AG08395 (cell line): ENCODE measurements at places on chromosomes 11 and 22.

- peak; percentile 61 for DNase-seq
These were observed 16.4 kb upstream of the SCGB1A1 start for GRCh38 chr11:62402226-62402959.

DNA sequence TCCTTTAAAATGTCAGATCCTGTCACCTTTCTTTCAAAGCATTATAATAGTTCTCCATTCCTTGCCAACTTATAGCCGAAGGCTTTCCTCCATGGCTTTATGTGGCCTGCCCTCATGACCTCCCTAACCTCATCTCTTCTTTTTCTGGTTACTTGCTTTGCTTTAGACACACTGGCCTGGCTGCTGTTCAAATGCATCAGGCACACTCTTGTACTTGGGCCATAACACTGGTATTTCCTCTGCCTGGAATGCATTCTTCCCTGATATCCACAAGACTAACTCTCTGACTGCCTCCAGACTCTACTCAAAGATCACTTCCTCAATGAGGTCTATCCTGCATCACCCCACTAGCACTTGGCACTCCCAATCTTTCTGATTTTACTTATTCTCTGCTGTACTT is 710.3 kb downstream of the KCNA4 start:
- peak; percentile 81 for DNase-seq

DNA sequence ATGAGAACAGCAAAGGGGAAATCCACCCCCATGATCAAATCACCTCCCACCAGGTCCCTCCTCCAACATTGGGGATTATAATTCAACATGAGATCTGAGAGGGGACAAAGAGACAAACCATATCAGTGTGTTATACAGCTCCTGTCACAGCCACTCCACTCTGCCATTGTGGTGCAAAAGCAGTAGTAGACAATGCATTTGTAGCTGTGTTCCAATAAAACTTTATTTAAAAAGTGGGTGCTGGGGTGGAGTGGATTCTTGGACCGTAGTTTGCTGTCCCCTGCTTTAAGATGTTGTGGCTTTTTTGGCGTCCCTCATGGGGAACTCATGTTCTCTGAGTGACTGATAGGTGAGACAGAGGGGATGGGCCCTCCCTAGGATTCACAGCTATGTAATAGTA is 399.1 kb downstream of the SOX6 start:
- DNase-seq, result no peak

DNA sequence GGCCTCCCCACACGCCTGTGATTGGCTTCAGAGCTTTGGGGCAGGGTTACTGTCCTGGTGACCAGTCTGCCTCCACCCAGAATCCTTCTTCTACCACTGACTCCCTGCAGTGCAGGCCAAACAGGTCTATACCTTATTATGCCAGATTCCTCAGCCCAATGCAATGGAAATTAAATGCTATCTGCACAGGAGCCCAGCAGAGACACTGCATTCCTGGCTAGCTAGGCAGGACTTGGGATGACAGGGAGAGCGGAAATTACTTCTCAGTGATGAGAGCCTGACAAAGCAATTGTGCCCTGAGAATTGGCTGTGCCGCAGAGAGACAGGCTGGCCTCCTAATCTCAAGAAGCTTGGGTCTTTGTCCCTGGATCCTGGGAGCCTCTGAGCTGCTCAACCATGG is 143.8 kb upstream of the NCAM1 start:
- DNase-seq, result no peak

DNA sequence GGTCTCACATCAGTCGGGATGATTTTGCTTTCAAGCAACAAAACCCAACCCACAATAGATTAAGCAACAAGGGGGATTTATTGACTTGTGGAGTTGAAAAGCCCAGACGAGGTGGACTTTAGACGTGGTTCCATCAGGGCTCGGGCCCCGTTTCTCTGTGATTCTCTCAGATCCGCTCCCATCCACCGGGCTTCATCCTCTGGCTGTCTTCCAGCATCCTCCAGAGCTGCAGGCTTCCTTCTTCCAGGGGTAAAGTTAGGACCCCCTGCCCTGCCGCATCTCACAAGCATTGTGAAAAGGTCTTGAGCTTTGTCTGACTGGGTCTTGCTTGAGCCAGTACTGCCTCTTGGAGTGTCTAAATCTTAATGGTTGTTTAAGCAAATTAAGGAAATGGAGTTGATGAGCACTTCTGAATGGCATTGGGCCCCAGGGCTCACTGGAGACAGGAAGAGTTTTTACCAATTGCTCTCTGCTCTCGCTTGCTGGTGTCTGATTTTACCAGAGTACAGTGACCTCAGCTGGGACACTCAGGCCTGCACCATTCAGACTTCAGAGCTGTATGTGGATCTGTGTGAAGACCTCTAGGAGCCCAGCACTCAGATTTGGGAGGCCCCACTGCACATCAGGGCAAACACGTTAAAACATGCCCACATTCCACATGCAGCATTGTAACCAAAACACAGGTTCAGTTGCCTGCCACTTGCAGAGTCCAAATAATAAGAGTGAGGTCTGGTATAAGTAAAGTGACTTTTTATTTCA is 13.5 kb upstream of the FTH1 start:
- DNase-seq, result no peak

DNA sequence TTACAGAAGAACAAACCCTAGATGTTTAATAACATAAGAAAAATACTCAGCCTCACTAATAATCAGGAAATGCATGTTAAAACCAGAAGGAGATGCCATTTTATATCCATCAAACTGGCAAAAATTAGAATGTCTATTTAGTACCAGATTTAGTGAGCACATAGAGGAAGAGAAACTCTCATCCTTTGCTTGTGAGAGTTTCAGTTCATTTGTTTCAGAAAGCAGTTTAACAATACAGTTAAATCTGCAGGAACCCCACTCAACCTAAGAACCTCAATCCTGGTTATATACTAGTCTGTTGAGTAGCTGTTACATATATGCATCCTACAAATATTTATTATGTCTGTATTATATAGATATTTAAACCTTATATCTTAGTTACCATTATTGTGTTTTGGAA is 172.6 kb downstream of the WNT11 start:
- DNase-seq, result no peak

DNA sequence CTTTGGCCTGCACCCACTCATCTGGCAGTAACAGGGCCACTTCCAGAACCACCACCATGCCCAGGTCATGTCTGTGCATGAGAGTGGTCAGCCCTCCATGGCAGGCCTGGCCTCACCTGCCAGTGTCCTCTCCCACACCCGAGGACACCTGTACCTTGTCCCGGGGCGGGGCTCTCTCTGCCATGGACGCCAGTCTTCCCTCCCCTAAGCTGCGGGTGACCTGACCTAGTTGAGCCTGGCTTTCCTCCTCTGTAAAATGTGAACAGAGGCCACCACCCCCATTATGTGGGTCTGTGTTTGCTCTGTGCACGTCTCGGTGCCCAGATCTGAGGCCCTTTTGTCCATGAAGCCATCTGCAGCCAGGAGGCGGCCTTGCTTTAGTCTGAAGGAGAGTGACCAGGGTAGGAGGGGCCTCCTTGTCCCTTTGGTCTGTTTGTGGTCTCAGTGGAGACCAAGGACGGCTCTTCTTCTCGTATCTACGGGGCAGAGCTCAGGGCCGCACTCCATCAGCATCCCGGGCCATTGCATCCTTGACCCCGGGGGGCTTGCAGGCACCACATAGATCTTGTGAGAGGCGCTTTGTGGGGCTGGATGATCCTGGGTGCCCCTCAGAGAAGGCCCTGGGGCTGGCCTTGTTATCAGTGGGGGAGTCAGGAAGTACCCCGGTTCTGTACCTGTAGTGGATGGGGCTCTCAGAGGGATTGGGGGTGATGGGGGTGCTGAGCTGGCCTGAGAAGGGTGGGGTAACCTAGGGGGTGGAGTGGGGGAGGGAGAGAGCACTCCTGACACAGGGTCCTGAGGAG is 121.6 kb downstream of the KCNQ1 start:
- DNase-seq, result no peak
